ENCODE measurements at places on chromosomes 1 and 21.
A peak's percentile ranks its signal among the peaks of the same experiment; 100 is the strongest.

DNA sequence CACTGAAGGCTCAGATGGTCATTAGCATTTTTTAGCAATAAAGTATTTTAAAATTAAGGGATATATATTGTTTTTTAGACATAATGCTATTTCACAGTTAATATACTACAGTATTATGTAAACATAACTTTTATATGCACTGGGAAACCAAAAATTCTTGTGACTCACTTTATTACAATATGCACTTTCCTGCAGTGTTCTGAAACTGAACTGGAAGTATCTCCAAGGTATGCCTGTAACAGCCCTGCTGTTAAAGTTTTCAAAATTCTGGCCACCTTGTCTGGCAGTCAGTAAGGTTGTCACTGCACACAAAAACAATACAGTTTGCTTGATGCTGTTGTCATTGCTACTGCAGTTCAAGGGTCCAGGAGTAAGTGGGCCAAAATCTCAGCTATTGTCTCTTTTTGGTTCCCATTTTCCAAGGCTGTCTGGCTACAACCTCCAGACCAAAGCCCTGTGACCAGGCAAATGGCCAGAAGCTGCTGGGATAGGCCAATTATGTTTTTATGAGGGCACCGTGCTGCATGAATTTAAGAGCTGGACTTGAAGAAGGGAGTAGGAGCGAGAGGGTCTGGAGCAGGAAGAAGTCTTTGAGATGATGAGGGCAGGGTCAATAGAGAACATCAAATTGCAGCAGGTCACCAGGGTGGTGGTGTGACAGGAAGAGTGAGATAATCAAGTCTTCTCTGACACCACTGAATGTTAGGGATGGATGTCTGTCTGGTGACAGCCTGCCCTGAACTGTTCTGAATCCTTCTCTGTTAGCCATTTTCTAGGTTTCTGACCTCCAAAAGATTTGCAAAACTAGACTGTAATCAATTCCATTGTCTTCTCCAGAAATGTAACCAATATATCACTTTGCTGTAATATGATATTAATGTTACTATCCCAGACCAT lies 82.3 kb upstream of the CACHD1 start:
- no peak for DNase-seq

GRCh38 chr1:5757187-5757805 lies 234.9 kb downstream of the NPHP4 start:
- no peak for DNase-seq

DNA sequence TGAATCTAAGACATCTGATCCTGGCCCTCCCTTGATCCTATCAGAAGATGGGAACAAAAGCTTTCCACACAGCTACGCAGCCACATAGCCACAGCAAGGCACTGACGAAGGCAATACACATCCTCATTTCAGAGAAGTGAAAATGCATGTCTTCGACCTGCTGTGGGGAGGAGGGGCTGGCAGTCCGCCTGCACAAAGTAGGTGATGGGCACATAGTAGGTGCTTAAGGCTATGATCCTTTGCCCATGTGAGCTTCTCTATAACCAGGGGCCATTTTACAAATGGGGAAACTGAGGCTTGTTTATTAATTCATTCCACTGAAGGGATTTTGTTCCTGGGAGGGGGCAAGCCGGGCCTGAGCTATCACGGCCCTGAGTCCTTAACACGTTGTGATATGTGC lies 94.2 kb downstream of the PAX7 start:
- DNase-seq = no peak

DNA sequence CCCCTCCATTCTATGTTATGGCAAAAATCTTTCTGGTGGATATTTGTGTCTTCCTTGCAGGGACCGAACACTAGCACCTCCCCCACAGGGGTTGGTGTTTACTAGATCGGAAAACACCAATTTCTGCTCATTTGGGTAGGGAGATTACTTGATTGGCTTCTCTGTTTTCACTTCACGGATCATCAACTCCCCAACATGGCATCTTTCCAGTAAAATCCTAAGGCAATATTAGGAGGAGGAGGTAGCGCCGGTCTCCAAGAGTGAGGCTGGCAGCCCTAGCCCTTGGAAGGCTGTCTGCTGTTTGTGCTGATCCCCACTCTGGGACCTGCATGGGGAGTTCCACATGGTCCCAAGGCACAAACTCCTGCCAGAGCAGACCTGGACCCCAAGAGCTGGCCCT lies 12.2 kb downstream of the VASH2 start:
- DNase-seq = no peak

DNA sequence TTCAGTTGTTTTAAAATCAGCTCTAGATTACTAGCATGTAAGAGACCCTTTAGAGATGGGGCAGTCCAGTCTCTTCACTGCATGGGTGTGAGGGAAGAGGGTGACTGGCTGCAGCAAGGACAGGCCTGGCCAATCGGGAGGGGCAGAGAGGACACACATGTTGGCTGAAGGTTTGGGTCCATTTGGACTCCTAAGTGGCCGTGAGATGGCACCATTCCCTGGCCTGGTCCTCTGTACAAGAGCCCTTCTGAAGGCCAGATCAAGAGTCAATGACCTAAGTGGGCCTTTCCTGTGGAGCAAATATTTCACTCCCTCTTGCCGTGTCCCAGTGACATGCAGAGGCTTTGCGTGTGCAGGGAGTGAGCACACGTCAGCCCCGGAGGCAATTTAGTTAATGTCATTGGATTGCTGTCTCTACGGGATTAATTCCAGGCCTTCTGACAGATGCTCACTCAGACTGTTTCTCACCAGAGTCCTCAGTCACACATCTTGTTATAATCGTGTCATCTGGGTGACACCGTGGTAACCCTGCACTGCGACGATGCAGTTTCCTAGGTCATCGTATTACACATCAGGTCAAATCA lies 613.0 kb downstream of the NPHP4 start:
- no peak for DNase-seq

GRCh38 chr1:205284420-205285144 lies 37.0 kb downstream of the NUAK2 start:
- DNase-seq = peak; percentile 92

DNA sequence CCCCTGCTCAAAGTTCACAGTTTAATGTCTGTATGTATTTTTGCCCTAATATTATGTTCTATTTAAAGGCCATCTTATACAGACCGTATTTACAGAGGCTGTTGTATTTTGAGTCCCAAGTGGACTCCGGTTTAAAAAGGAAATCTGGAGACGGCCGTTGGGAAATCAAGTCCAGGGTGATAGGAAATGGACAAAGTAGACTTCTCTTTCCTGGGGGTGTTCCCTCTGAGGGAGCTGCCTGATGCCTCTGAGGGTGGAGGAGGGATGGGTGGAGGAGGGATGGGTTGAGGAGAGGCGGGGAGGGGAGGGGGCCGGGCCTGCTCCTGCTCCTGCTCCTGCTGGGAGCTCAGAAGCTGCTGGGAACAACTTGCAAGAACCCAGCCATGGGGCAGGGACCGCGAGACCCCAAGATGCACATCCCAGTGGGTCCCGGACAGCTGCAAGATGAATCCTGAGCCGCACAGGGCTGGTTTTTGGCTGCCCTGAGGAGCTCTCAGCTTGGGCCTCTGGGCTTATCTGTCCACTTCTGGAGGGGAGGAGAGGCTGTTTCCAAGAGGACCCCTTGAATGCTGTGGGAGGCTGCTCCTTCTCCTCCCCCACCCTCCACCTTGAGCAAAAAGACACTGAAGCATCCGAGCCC lies 12.0 kb upstream of the ACTL8 start:
- no peak for DNase-seq

DNA sequence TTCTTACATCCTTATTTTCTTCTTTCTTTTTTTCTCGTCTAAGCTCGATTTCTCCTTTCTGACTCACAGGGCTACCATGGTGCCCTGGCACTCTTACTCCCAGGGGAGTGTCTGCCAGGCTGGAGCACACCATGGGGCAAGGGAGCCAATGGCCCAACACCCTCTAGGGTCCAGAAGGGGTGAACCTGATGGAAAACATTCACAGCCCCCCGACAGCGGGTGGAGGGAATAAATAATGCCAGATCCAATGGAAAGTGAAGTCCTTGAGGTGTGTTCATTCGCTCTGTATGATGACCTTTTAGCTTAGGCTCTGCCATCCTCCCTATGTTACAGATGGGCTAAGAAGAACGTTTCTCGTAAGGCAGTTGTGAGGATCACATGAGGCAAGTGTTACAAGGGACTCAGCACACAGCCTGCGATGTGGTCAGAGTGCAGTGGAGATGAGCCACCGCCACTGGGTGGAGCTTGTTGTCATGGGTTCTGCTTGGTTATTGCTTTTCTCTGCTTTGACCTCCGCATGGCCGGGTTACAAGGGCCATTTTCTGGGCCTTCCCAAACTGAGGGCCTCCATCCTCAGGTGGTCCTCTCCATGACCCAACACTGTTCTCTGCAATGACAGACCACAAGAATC lies 3.5 kb upstream of the FCMR start:
- peak; percentile 83 for DNase-seq
